ENCODE measurements at places on chromosomes 6 and 20.

- no peak for DNase-seq
These were observed 120.2 kb downstream of the QRSL1 start for GRCh38 chr6:106749609-106750008.

GRCh38 chr6:138594758-138595140, 95.5 kb upstream of the NHSL1 start:
- DNase-seq, result no peak

GRCh38 chr20:57586370-57586793, 25.5 kb downstream of the PCK1 start:
- no peak for DNase-seq

DNA sequence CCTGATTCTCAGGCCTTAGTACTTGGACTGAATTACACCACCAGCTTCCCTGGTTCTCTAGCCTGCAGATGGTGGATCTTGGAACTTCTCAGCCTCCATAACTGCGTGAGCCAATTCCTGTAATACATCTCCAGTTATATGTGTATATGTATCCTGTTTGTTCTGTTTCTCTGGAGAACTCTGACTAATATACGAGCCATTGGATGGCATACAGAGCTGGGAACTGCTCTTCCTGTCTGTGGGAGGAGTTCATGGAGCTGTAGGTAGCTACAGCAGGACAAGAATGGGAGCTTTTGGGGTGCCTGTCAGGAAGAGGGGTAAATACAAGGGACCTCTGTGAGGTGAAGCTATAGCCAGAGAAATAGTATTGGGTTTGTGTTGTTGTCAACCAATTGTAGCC, 41.2 kb downstream of the TMEM14A start:
- no peak for DNase-seq

- DNase-seq, result no peak
These were observed 398.0 kb downstream of the CDKAL1 start for GRCh38 chr6:20932284-20932683.

DNA sequence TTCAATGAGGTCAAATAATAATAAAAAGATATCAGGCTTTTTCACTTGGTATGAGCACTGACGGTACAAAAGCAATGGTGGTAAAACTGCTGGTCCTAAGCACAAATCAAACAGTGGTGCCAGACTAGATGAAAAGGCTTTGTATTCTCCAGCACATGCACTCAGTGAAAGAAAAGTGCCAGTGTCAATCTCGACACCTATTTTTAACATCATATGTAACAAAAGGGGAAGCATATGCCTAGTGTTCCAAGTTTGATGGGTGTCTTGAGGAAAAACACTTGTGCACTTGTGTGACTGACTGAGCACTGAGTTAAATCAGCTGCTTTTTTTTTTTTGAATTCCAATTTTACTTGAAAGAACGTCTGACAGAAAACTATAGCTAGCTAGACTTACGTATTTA, 27.3 kb downstream of the MED23 start:
- no peak for DNase-seq

DNA sequence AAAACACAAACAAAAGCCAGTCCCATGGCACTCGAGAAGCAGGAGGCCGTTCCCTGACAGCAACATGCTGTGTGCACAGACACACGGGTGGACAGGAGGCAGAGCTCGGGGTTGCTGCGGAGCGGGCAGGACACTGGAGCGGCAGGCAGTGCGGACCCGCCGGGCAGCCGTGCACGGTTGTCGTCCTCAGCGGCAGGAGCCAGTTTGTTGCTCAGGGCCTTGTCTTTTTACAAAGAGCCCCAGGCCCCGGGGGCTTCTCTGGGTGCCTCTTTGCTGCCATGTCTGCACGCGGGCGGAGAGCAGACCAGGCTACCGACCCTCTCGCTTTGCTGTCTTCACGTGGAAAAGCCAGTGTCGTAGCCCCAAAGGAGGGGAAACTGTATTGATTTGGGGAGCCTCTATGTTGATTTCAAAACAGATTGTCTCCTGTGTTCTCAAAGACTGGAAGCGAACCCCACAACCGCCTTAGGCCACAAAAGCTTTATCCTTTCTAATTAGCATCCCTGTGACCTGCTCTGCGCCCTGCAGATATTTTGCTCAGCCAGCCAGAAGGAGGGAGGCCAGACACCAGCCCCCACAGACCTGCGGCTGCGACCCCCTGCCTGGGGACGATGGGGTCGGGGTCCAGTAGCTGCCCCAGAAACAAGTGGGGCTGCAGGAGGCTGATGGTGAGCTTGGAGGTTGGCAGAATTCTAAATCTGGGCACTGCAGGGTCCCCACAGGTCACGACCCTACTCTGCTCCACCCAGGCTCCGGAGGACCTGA, 50.2 kb downstream of the ERMARD start:
- no peak for DNase-seq

- DNase-seq, result no peak
These were observed 207.5 kb downstream of the FOXC1 start for GRCh38 chr6:1817033-1817761.

DNA sequence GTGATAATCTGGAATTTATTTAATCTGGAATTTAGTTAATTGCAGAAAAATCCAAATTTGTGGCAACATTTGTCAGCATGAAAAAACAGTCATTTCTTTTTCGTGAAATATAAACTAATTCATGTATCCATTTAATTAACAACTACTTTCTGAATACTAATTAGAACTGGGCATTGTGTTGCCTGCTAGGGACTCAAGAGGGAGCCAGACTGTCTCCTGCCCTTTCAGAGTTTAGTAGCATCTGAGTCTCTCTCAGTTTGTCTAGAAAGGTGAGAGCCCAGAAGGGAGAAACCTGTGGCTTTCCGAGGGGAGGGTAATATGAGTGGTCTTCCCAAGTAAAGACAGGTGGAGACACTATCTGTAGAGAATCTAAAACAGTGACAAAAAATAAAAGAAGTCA, 210.9 kb upstream of the HDDC2 start:
- DNase-seq, result peak; percentile 45

DNA sequence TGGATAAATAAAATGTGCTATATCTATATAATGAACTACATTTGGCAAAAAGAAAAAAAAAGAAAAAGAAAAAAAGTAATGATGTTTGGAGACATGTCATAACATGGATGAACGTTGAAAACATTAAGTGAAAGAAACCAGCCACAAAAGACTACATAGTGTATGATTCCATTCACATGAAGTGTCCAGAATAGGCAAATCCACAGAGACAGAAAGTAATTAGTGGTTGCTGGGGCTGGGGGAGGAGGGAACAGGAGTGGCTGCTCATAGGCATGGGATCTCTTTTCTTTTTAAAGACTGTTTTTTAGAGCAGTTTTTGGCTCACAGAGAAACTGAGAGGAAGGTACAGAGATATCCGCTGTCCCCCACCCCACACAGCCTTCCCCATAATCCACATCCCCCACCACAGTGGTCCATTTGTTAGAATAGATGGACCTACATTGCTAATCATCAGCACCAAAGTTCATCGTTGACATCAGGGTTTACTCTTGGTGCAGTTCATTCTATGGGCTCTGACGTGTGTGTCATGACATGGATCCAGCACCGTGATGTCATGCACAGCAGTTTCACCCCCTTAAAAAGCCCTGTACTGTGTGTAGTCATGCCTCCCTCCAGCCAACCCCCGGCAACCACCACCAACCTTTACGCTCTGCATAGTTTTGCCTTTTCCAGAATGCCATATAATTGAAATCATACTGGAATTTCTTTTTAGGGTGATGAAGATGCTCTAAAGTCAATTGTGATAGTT, 240.9 kb upstream of the RREB1 start:
- DNase-seq, result no peak

DNA sequence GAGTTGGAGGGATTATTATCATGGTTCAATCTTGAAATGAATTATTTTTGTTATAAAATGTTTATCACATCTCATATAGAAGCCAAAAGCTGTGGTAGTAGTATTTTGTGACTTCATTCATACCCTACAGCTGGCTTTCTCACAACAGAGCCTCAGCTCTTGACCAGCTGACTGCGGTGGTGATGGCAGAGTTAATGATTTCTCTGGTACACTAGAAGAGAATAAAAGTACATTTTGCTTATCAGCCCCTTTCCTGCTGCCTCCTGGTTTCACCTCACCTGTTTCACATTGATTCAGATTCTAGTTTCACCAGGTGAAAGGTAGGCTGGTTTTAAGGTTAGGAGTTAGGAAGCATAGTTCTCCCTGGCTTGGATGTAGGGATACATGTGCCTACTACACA, 55.7 kb downstream of the AFG1L start:
- DNase-seq, result no peak

DNA sequence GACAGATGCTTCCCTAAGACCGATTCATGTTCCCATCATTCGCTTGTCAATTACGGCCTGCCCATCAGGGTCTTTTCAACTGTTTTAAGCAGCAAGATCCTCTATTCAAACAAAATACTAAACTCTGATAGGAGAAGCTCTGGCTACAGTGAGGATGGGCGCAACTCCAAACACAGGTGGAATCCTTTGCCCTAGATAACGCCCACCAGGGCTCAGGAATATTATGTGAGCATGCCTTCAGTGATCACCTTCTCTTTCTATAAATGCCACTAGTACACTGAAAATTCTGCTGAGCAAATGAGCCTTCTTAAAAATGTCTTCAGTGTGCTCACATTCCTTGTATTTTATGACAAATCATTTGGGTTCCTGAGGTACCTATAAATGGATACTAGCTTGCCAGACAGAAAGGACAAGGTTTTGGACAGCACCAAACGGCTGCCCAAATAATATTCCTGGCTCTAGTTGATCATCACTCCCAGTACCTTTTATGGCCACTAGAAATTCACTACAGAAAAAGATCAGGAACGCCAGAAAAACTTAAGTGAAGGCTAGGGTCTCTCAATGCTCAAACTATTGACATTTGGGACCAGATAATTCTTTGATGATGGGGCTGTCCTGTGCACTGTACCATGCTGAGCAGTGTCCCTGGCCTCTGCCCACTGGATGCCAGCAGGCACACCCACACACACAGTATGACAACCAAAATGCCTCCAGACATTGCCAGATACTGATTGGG, 13.1 kb downstream of the ZNF217 start:
- DNase-seq, result no peak

- DNase-seq, result peak; percentile 47
These were observed 19.3 kb upstream of the RNGTT start for GRCh38 chr6:88982720-88983119.

DNA sequence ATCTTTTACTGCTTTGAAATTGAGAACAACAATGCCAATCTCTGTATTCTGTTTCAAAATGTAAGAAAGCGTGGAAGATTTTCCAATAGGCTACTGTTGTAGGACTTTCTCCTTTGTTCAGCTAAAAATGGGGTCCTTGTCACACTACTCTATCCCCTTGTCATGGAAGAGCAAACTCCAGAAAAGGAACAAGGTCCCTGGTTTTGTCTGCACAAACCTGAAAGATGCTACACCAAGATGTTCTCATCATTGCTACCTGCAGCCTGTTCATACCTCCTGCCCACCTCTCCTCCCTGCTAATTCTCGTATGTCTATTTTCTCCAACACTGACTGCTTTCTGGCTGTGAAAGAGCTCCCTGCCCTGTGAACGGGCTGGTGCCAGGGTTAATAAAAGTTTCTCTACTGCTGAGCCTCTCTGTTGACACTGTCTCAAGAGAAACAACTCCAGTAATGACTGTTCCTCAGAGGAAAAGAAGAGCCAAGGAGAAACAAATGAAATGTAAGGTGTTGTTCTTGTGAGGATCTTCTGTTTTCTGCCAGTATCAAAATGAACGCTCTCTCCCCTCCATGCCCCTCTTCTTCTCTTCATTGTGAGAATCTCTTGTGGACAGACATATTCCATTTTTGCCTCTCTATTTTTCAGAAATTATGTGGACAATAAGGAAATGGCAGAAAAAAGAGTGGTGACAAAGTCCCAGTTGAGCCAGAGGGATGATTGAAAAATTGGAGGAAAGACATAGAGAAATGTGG, 287.1 kb downstream of the ADGB start:
- DNase-seq, result no peak

DNA sequence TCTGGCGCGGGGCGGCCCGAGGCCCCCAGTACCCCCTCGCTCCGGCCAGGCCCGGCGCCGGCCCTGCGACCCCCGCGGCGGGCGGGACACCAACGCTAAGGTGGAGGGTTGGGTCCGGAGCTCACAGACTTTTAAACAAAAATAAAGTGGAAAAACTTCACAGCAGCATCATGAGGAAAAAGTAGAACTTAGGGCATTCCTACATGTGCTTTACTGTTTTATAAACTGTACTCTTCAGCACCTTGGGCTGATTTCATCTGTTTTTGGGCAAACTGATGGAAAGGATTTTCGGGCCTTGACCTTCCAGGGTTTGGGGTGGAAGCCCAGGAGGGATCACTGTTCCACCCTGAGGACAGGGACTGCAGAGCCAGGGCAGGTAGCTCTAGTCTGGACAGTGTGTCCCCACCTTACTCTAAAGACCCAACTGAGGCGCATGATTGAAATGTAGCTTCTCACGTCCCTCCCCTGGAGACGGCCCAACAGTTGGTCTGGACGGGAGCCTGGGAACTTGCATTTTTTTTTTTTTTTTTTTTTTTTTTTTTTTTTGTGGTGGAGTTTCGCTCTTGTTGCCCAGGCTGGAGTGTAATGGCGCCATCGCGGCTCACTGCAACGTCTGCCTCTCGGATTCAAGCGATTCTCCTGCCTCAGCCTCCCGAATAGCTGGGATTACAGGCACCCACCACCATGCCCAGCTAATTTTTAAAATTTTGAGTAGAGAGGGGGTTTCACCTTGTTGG, 740 bp downstream of the NELFCD start:
- no peak for DNase-seq

DNA sequence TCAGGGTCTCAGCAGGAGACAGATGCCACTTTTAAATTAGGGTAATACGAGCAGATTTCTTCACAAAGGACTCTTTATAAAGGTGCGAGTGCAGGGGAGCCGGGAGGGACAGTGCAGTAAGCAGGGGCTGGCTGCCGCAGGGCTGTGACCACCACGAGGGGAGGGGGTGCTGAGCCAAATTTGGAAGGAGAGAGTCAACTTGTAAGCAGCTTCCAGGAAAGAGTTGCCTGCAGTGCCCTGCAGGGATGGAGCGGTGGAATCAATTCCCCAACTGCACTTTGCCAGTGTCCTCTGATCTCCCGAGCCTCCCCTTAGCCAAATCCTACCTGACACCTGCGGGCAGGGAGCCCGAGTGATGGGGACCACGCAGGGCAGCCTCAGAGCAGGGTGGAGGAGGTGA, 13.9 kb upstream of the CCDC167 start:
- DNase-seq, result no peak

DNA sequence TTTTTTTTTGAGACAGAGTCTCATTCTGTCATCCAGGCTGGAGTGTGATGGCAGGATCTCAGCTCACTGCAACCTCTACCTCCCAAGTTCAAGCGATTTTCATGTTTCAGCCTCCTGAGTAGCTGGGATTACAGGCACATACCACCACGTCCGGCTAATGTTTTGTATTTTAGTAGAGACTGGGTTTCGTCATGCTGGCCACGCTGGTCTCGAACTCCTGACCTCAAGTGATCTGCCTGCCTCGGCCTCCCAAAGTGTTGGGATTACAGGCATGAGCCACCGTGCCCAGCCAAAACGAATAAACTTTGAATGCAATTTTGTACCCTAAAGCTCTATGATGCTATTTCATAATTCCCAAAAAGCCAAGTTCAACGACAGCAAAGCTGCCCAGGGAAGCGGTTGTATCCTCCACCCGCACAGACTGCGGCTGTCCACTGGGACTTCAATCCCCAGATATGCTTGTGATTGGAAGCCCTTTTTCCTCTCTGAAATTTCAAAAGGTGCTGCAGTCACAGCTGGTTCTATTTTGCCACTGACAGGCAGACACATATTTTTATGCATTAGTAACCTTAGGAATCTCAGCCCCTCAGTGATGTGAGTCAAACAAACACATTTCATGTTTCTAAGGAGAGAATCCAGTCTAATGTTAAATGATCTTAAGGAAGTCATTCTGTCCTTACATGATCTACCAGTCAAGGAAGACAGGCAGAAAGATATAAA, 8.7 kb upstream of the RAMACL start:
- DNase-seq, result no peak

GRCh38 chr6:158040051-158040803, 58.6 kb downstream of the SYNJ2 start:
- DNase-seq, result peak; percentile 51

GRCh38 chr20:47524015-47524784, 22.5 kb downstream of the NCOA3 start:
- no peak for DNase-seq
